ENCODE measurements at places on chromosomes 7 and 10. TPM values are rescaled to one million over a fixed set of nuclear protein-coding genes. Genes with fewer than 3 reads are reported as not detected.
A peak's percentile ranks its signal among the peaks of the same experiment; 100 is the strongest.

Gene CCM2
- 89.0 TPM for total RNA-seq

DNA sequence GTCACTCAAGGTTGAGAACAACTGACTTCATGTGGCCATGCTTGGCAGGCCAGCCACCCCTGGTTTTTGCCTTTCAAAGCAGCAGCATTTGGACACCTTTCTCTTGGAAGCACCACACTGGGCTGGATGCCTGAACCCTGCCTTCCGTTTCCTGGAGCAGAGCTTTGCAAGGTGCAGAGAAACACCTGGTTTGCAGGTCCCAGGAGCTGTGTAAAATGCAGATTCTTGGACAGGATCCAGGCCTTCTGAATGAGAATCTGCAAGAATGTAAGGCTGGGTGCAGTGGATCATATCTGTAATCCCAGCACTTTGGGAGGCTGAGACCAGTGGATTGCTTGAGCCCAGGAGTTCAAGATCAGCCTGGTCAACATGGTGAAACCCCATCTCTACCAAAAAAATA is 18.0 kb upstream of the DUSP5 start:
- DNase-seq: no peak

- DNase-seq: no peak
Measured at GRCh38 chr10:94355841-94356240, 6.9 kb downstream of the NOC3L start.

Gene CUTC
- total RNA-seq: 27.5 TPM

DNA sequence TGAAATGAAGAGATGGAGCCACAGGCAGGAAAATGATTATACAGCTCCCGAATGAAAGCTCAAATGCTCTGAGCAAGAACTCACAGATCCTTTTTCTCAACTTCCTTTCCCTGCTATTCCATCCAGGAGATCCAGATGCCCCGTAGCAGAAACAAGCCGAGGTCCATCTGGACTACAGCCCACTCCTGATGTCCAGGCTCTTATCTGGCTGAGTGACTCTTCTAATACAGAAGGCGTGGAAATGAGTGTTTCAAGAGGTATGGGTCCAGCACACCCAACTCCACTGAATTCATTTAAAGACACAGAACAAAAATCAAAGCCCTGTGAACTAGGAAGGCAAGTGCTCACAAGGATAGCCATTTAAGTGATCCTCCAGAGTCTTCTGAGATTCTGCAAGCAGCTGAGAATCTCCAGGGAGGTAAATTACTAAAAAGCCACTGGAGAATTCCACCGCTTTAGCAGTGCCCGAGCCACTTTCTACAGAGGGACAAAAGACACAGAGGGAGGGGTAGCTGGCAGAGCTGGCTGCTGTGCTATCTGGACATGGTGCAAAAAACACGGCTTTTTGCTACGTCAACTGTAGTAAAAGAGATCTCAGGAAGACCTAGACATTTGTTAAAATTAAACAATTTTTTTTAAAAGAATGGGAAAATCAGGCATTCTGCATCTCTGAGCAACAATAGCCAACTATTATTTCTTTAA is 24.5 kb downstream of the FAM171A1 start:
- DNase-seq: no peak

Gene ATG9B
- total RNA-seq: 2.3 TPM

DNA sequence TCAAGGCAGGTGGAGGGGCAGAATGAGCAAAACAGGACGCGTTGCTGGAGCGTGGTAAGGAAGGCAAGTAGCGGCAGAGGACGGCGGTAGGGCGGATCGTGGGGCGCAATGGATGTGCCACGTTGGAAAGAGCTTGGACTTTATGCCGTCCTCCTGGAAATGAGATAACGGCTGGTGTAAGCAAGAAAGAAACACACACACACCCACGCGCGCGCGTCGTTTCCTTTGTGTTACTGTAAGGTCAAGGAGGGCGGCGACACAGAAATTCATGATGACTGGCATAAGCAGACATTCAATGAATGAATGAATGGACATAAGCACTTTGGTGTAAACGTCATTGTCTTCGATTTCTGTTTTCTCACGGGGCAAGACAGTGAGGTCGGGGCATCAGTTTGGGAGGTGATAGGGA is 683 bp upstream of the ENTPD7 start:
- peak; percentile 15 for DNase-seq

GRCh38 chr10:5096108-5096507 is 1.9 kb downstream of the AKR1C3 start:
- no peak for DNase-seq

GRCh38 chr10:122565766-122566206 is 5.2 kb downstream of the DMBT1 start:
- no peak for DNase-seq

DNA sequence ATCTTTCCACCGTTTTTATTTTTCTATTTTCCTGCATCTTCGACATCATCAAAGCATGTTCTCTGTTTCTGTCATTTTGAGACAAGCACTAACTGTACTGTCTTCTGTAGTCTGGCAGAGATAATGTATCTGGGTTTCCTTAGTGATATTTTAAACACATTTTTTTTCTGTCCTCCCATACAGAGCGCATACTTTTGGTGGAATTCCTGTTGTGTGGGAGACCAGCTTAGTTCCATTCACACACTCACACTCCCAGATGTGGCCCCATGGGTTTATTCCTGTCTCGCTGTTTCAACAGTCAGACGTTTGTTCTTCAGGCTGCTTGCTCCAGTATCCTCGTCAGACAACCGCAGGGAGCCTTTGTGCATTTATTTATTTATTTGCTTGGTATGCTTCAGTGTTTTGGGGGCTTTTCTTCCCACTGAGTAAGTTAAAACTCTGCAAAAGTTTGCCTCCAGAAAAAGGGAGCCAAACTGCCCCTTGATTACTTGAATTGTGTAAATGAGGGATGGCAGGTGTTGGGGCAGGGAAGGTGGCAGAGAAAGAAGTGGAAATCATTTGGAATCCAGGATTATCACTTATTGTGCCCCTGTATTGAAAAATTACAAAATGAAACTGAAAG is 456.8 kb upstream of the KLF6 start:
- DNase-seq: no peak

Gene DGKB
- total RNA-seq: not detected

Gene LRRD1
- not detected for total RNA-seq

DNA sequence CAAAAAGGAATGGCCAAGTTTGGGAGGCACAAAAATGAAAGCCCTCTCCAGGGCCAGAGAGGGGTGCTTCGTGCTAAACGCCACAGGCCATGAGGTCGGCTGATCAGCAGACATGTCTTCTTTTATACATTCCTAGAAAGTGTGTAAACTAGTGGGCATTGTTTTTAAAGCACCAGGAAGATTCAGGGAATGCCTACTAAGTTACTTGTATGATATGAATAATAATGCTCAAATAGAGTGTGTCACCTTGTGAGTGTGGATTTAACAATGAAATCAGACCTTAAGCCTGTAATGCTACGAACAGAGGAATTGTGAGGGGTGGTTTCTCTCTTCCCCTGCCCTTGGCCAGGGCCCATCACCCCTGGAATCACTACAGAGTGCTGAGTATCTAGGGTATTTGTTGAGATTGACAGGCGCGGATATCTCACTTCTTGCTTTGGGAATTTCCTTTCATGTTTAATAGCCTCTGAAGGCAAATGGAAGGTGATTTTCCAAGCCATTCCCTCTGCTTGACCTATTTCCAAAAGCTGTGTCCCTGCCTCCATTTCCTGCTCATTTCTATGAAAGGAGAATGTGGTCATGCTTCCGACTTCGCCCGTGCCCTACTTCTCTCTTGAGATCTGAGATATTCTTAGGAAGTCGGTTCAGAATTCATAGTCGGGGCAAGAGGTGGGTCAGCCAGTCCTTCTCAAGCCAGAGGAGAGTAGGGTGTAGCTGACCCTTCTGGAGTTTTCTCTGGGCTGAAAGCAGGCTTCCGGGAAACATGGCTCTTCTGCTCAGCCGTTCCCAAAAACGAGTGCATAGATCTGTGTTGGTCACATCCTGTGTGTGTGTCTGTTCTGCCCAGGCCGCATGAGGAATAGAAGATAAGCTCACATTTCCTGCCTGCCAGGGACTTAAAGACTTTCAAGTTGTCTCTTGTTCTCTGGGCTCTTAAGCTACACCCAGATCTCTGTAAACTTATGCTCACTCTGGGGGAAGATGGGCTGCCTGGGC is 167.8 kb upstream of the ITGB1 start:
- no peak for DNase-seq

Gene HOXA6
- total RNA-seq: not detected

DNA sequence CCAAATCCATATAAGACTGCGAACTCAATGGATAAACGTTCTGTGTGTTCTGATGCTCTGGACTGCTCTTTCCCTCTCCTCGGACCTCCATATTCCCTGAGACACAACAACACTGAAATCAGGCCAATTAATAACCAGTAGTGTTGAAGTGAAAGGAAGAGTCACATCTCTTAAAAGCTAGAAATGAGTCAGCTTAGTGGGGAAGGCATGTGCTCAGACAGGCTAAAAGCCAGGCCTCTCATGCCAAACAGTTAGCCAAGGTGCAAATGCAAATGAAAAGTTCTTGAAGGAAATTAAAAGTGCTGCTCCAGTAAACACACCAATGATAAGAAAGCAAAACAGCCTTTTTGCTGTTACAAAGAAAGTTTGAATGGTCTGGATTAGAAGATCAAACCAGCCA is 29.3 kb downstream of the TNS3 start:
- no peak for DNase-seq

DNA sequence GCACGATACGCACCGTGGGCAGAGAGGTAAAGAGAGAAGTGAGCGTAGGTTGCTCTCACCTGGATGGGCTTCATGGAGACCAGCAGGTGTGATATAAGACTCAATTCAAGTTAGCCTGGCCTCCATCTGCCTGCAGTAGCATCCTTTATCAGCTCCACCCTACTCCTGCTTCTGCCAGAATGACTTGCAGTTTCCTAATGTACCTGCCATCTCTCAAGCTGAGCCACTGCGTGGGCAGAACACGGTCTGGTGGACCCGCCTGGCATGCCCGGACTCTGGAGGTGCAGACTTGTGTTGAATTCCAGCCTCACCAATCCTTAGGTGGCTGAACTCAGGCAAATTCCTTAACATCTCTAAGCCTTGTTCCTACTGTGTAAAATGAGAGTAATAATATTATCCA is 64.3 kb downstream of the STEAP1B start:
- DNase-seq: no peak

- DNase-seq: no peak
Measured at GRCh38 chr7:27149842-27150567, 2.4 kb downstream of the HOXA3 start.

Gene NAT16
- total RNA-seq: not detected

DNA sequence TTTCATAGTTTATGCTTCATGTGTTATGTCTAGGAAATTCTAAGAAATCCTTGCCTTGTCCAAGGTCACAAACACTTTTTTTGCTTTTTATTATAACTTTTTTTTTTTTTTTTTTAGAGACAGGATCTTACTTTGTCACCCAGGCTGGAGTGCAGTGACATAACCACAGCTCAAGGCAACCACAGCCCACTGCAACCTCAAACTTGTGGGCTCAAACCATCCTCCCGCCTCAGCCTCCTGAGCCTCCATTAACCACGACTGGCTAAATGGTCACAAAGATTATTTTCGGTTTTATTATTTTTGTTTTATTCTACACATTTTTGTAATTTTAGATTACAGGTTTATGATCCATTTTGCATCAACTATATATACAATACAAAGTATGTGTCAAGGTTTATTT is 7.1 kb upstream of the FAM204A start:
- no peak for DNase-seq

GRCh38 chr10:31000071-31000782 is 31.4 kb downstream of the ZNF438 start:
- no peak for DNase-seq

- DNase-seq: no peak
Measured at GRCh38 chr7:50393547-50394252, 56.5 kb downstream of the FIGNL1 start.

Data from activated B cell treated with CpG ODN at 0.5 μM for 24 hours (primary cell).